ENCODE measurements at places on chromosomes 5 and 9. TPM values are rescaled to one million over a fixed set of nuclear protein-coding genes. Genes with fewer than 3 reads are reported as not detected.

Gene GABRP
- total RNA-seq, result not detected

Gene OR5C1
- total RNA-seq, result not detected

Gene ANKRD18B
- not detected for total RNA-seq

GRCh38 chr5:178667101-178667500 lies 40.3 kb upstream of the CLK4 start:
- peaks cover 8% of the 10 kb centered on the region for H3K4me1 ChIP-seq
- H3K27me3 ChIP-seq, result peaks cover 16% of the 10 kb centered on the region
- no peaks in the 10 kb centered on the region for H3K36me3 ChIP-seq
- DNase-seq, result no peak

Measured in activated CD8-positive, alpha-beta T cell treated with anti-CD3 and anti-CD28 coated beads for 36 hours (primary cell).